Activated CD4-positive, CD25-positive, alpha-beta regulatory T cell treated with anti-CD3 and anti-CD28 coated beads, Interleukin-2, amount 50 U/mL, for 24 hours (primary cell): ENCODE measurements at places on chromosomes 2 and 18.

- no peak for ATAC-seq
These were observed 17.4 kb upstream of the COL6A3 start for GRCh38 chr2:237431372-237431771.

- ATAC-seq, result no peak
These were observed 165.0 kb downstream of the ANTXR1 start for GRCh38 chr2:69177785-69178636.

GRCh38 chr2:82789851-82790205, 1669.3 kb downstream of the SUCLG1 start:
- no peak for ATAC-seq

DNA sequence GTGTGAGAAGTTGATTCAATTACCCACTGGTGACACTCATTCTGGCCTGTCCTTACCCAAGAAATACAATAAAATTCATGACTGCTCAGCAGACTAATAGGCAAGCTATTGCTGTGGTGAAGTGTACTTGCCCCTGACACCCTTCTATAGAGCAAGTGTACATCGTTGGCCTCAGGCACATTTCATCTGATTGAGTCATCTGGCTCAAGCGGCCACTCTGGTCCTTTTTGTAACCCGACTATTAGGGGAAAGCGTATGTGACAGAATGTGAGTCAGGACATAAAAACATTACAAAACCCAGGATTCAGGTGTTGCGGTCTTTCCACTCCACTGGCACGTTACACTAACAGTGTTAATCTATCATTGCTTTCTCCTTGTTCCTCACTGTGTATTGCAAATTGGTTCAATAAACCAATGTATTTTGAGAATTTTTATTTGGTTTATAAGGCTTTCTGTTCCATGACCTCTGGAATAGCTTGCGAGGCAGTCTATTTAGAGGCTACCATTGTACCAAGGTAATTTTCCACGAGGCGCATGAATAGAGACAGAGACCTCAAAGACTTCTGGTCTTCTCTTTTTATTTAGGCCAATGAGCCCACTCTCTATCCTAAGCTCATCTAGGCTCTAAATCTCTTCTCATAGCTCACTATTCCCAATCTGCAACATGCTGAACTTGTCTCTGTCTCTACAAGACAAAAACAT, 10.2 kb upstream of the TTC32 start:
- no peak for ATAC-seq

DNA sequence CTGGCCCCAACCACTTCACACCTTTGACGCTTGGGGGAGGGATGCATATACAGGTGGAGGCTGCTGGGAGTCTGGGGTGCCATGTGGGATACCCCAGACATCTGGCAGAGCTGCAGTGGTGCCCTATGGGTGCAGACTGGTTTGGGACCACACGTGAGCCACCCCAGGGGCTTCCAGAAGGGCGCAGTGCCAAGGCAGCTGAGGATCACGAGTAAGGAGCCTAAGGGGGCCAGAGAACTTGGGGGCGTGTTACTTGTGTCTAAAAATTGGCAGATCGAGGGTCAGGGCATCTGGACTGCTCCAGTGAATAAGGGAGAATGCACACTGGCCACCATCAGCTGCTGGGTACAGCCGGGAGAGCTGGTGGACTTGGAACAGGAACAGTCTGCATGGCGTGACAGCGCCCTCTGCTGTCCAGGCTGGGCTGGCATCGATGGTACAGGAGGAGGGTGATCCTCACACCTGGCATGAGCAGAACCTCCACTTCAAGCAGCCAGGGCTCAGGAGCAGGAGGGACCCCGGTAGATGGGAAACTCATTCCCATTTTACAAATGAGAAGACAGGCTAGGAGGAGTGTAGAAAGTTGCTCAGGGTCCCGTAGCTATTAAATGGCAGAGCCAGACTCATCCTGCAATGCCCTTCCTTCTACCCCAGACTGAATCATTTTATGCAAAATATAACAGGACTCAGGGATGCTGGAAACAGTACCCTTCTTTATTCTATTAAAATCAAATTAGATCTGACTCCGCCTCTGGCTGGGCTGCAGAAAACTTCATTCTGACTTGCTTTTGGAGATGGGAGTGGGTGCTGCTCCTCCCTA, 60.4 kb downstream of the ATOH8 start:
- ATAC-seq, result peak; percentile 80

- no peak for ATAC-seq
These were observed 756 bp downstream of the ADCYAP1 start for GRCh38 chr18:905307-905947.

DNA sequence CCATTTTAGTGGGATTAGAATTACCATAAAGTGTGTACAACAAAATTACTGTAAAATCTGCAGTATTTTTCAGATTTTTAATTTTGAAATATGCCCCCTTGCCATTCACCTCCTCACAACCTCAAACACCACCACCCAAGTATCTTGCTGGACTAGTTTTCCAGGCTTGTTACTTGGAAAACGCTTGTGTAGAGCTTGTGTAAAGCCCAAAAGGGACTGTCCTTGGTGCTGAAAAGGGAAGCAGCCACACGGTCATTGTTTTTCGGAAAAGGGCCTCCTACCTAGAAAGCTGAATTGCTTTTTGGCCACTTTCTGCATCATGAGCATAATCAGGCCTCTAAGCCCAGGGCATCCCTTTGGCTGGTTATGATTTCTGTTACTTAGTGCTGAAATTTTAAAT, 563.4 kb downstream of the LRRTM4 start:
- no peak for ATAC-seq

DNA sequence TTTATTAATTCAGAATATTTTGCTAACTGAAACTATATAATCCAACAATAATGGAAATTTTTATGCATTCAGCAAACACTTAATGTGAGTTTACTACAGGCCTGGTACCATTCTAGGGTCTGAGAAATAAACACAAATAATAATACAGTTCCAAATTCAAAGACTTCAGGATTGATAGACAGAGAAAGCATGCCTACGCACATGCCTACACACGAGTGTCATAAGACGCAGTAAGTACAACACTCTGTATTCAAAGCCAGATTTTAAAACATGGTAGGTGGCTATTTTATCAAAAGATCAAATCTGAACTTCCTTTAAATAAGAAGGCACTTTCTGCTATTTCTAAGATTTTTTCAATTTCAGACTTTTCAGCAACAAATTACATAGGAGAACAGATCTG, 346.9 kb downstream of the NCKAP5 start:
- ATAC-seq, result no peak

DNA sequence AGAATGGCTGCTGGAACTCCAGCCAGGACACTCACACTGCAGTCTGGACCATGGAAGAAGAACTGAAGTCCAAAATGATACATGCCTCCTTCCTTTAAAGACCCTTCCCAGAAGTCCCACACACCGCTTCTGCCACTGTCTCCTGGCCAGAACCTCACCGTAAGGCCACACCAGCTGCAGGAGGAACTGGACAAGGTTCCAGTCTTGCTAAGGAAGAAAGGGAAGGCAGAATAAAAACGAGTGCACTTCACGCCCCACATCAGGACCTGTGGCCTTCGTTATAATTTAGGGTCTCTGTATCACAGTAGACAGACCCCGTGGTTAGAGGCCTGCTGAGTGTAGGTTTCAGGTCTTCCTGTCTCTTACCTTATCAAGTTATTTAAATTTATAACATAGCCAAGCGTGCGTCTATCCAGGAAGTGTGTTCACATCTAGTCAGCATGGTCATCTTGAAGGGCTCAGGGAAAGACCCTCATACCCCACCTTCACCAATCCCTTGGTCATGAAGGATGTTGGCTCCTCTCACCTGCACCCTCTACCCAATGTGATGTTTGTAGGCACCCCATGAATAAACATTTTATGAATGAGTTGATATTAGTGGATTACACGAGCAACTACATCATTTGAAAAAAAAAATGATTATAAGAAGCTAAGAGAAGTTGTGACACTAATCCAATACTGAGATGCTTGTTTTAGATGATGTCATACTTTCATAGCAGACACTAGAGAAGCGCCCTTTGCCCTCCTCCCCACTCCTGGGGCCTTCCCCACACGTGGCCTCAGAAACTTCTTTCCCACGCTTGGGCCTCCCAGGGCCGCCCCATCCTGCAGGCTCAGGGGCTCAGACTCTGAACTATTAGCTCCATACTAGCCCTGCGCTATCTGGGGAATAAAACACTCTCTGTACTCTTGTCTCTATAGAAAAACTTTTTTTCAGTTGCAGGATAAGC, 157.6 kb downstream of the FAM210A start:
- peak; percentile 53 for ATAC-seq

DNA sequence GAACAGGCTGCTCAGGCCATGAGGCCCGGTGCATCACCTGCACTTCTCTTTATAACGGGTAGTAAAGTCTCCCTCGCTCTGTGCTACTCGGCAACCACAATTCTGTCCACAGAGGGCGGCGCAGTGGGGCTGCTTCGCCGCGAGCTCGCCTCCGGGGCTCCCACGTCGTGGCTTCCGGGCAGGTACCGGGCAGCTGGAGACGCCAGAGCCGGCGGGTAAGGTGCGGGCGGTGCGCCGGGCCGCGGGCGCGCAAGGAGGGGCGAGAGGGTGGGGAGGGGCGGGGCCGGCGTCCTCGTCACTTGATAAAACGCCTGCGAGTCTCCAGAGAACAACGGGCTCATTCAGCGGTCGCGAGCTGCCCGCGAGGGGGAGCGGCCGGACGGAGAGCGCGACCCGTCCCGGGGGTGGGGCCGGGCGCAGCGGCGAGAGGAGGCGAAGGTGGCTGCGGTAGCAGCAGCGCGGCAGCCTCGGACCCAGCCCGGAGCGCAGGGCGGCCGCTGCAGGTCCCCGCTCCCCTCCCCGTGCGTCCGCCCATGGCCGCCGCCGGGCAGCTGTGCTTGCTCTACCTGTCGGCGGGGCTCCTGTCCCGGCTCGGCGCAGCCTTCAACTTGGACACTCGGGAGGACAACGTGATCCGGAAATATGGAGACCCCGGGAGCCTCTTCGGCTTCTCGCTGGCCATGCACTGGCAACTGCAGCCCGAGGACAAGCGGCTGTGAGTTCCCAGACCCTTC, at the start of gene ITGA6:
Gene ITGA6, plus strand, starts transcription at position 331 of the 734 bp plus-strand sequence.
- ATAC-seq, result peak; percentile 82

DNA sequence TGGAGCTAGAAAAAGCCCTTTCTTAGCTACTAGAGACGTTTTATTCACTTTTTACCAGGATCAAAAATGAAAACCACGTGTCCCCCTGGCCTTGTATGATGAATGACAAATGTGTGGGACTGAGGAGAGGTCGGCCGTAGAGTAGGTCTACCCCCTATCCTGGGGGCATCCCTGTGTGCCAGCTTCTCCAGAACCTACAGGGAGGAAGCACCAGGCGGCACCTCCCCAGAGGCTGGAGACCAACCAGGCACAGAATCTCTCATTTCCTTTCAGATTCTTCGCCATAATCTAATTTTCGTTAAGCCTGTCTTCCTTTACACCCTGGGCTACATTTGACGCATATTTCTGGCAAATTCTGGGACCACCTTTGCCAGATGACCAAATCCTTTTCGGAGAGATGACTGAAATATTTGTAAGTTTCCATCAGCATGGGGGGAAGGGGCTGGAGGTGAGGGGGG, 15.9 kb downstream of the TWIST2 start:
- no peak for ATAC-seq

- peak; percentile 34 for ATAC-seq
These were observed 78.5 kb upstream of the STK17B start for GRCh38 chr2:196249860-196250259.

- ATAC-seq, result peak; percentile 40
These were observed 507 bp downstream of the PKP4 start for GRCh38 chr2:158457092-158457825.

- no peak for ATAC-seq
These were observed 25.3 kb upstream of the SNTG2 start for GRCh38 chr2:925309-925708.

DNA sequence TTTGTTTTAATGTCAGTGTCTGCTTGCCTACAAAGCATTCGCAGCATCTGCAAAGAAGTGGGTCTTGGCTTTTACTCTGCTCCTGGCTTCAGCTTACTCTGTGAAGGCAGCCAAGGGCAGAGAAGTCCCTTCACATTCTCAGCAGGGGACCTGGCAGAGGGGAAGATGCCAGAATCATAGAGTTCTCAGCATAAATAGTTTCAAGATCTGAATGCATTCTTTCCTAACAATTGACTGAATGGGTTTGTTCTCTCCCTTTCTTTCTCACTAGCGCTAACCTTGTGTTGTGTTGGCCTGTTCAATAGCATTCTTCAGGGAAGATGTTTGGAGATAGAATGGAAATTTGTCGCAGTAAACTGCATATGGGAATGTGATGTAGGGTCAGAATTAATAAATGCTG, 106.9 kb downstream of the FARSB start:
- ATAC-seq, result no peak

GRCh38 chr2:221439761-221440479, 132.2 kb downstream of the EPHA4 start:
- no peak for ATAC-seq

- no peak for ATAC-seq
These were observed 10.1 kb upstream of the STK17B start for GRCh38 chr2:196181484-196181883.

DNA sequence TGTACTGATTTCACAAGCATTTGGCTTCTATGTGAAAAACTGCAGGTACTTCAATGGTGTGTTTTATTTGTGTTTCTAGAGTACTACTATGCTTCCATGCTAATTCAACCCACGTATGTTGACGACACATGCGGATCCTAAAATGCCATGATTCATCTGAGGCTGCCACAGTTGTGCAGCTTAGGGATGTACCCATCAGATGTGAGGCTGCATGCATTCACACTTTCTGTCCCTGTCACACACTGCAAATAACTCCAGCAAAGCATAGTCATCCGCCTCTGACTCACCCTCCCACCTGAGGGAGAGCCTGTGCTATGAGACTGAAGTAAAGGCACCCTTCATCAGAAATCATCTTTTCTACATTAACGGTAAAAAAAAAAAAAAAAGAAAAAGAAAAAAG, 22.1 kb upstream of the SERTAD2 start:
- peak; percentile 100 for ATAC-seq

GRCh38 chr18:76823587-76824011, 1.2 kb downstream of the ZNF236 start:
- ATAC-seq, result no peak

DNA sequence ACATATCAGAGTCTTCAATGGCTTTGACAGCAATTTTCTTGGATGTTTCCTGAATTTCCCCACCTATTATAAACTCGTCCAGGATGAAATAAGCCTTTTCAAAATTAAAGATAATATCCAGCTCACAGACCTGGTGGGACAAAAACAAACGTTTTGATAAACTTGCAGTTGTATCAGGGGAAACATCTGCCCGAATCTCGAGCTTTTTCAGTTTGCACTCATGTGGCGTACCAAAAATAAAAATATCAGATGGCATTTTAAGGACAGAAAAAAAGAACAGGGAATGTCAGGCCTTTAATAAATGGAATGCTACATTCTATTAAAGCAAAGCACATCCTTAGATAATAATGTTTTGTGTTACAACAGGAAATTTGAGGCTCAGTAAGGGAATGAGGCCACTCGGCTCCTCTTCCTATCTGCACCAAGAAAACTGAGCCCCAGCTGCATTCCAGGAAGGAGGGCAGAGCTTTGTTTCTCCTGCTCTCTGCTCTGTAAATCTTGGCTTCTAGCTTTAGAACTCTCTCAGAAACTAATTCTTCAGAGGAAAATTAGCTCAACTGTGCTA, 72.1 kb downstream of the AP1S3 start:
- ATAC-seq, result no peak

- no peak for ATAC-seq
These were observed 129.6 kb upstream of the KCTD1 start for GRCh38 chr18:26677957-26678356.

GRCh38 chr18:12837747-12838146, 46.3 kb downstream of the PTPN2 start:
- no peak for ATAC-seq
